ENCODE measurements at places on chromosomes 2 and 18. TPM values are rescaled to one million over a fixed set of nuclear protein-coding genes. Genes with fewer than 3 reads are reported as not detected.

The ZAP70 gene
- 2.7 TPM for total RNA-seq

The BBS5 gene
- 1.5 TPM for total RNA-seq

The SPATS2L gene
- total RNA-seq: 36.6 TPM

The SERPINB7 gene
- total RNA-seq: not detected

The SULT1C4 gene
- 11.0 TPM for total RNA-seq

The HNRNPA3 gene
- total RNA-seq: 32.9 TPM

The NPC1 gene
- 21.6 TPM for total RNA-seq

The AQP4 gene
- not detected for total RNA-seq

The ECEL1 gene
- total RNA-seq: 14.9 TPM

The EPHA4 gene
- 51.2 TPM for total RNA-seq
